ENCODE measurements at places on chromosomes 5 and 9.

DNA sequence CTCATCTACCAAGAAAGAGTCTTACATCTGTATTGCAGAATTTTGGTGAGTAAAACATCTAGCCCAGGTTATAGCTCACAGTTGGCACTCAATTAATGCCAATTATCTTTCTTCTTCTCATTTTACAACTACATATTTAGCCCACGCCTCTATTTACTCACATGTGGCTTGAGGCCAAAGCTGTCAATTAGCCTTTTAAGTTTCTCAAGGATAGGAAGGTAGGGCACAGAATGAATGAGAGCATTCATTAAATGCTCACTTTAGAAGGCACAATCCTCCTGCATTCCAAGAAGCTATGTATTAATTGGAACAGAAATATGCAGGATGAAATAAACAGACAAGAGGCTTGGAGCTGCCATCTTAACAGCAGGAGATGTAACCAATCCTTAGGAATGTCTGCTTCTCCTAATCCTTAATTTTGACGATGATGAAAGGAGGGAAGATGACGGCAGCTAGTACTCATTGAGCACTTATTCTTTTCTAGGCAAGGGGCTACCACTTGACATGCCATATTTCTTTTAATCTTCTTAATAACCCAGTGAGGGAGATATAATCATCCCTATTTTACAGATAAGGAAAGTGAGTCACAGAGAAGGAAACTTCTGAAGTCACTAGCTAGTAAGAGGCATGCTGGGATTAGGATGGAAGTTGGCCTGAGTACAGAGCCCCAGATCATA is 30.8 kb upstream of the PANK3 start:
- no peak for DNase-seq

GRCh38 chr9:114717908-114718486 is 36.0 kb upstream of the TEX48 start:
- no peak for DNase-seq

GRCh38 chr5:152634586-152634985 is 229.5 kb upstream of the NMUR2 start:
- no peak for DNase-seq

DNA sequence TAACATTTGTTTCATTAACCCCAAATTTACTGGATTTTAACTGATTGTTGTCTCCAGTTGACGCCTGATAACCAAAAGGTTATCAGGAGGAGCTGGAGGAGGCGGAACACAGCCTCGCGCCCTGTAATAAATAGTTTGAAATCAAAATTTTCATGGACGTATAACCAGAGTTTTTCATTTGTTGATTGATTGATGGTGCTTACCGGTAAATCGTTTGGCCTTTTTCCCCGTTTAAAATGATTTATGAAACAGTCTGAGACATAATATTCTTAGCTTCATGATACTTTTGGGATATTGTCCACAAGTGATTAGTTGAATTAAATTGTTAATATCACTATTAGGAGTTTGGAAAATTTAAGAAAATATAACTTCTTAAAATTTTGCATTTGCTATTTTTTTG is 1.7 kb downstream of the FOCAD start:
- no peak for DNase-seq

DNA sequence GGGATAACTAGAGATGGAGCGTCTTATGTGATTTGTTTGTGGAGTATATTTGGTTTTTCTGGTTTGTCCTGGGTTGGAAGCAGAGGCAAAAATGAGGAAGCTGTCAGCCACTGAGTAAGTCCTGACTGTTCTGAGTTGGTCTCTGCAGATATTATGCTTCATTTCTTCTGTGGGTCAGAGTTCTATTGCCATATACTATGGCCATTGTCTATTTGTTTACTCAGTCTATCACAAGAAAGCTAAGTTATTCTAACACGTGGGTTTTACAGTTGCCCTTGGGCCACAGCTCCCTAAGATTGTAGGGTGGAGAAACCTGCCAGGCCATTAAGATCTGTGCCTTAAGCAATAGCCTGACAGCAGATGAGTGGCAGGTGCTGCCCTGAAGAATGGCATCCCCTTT is 3.0 kb upstream of the CTSV start:
- DNase-seq = no peak

- no peak for DNase-seq
Observed at GRCh38 chr5:169970339-169970738, 10.0 kb downstream of the INSYN2B start.

All from activated CD4-positive, CD25-positive, alpha-beta regulatory T cell (primary cell).